WERI-Rb-1 (cell line): ENCODE measurements at places on chromosomes 16 and 17.

- no peak for DNase-seq
Observed at GRCh38 chr16:2782583-2783351, 4.6 kb downstream of the PRSS33 start.

- no peak for DNase-seq
Observed at GRCh38 chr17:11276486-11276885, 35.5 kb downstream of the SHISA6 start.

DNA sequence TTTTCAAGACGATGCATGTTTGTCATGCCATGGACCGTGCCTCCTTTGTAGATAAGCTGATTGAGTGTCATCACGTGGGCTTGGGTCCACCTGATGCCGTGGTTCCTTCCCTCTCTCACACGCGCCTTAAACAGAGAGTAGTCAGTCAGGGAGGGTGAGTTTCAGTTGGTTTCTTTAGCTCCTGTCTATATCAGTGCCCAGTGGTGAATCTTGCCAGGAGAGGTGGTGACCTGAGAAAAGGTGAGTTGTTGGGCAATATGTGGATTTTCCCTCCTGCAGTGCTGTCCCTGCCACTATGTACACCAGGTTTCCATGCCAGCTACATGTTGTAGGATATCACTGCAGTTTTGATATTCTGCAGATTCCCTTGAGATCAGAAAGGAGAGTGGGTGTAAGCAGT is 129.7 kb downstream of the LAT start:
- peak; percentile 38 for DNase-seq

- DNase-seq = no peak
Observed at GRCh38 chr17:8940866-8941471, 24.5 kb downstream of the PIK3R5 start.

GRCh38 chr17:38885728-38886642 is 16.1 kb downstream of the LASP1 start:
- peak; percentile 90 for DNase-seq

DNA sequence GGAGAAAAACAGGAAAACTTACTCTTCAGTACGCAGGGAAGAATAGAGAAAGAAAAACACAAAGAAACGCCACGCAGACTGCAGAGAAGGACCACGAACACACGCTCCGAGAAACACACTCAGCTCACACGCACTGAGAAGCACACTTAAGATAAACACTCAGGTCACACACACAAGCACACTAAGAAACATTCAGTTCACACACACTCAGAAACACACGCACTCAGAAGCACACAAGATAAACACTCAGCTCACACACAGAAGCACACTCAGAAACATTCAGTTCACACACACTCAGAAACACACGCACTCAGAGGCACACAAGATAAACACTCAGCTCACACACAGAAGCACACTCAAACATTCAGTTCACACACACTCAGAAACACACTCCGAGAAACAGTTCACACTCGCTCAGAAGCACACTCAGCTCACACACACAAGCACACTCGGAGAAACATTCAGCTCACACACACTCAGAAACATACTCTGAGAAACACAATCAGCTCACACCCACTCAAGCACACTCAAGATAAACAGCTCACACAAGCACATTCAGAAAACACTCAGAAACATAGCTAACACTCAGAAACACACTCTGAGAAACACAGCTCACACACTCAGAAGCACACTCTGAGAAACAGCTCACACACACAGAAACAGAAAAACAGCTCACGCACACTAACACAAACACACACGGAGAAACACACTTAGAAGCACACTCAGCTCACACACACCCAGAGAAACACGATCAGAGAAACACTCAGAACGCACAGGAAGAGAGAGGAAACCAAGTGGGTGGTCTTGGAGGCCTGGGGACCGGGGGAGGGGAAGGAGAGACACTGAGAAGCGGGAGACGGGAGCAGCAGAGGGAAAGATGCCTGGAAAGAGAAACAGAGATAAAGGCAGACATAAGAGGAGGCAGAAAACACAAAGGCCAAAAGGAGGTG is 908 bp downstream of the TMEM98 start:
- DNase-seq = no peak

DNA sequence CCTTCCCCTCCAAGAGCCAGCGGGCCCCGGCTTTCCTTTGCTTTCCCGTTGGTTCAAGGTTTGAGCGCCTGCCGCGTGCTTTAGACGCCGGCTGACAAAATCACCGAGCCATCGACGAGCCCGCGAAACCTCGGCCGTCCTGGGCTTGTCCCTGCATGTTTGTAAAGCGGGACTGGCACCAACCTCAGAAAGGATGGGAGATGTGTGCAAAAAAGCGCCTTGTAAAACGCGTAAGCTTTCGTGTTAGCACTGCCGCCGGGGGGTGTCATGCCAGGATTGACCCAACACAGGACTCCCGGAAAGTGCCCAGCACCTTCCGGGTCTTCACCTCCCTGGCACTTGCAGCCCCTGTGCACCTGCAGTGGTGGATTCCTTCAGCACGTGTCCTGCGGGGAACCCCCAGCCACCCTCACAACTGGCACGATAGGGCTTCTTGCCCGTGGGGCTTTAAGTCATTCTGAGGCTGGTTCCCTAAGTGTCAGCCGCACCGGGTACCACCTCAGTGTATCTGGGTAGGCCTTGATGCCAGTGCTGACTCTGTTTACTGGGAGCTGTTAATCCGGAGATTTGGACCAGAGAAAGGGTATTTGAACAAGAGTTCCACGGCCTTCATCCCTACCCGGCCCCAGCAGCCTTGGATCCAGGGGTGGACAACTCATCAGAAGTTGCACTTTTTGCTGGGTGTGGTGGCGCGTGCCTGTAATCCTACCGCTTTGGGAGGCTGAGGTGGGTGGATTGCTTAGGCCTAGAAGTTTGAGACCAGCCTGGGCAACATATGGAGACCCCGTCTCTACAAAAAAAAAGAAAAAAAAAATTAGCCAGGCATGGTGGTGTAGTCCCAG is 817 bp downstream of the NDUFAF8 start:
- no peak for DNase-seq

- no peak for DNase-seq
Observed at GRCh38 chr16:16145286-16145685, 78.0 kb downstream of the ABCC6 start.

GRCh38 chr16:83878838-83879237 is 20.1 kb upstream of the MLYCD start:
- no peak for DNase-seq

DNA sequence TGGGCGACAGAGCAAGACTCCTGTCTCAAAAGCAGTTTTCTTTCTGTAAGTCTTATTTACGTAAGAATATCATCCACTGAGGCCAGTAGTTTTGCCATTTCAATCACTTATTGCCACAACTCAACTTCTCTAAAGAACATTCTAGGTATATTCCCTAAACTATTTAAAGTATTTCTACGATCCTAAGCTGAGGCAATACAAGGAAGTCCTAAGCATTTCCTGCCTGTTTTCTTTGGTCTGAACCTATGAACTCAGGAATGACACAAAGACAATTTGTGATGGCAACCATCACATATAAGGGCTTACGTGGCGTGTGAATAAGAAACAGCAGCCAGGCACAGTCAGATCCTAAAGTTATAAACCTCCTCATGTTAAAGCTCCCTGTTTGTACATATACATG is 14.2 kb downstream of the USP36 start:
- no peak for DNase-seq

- DNase-seq = no peak
Observed at GRCh38 chr17:81586096-81586495, 33.9 kb upstream of the FAAP100 start.

GRCh38 chr16:52963855-52964242 is 88.8 kb downstream of the CHD9NB start:
- no peak for DNase-seq

DNA sequence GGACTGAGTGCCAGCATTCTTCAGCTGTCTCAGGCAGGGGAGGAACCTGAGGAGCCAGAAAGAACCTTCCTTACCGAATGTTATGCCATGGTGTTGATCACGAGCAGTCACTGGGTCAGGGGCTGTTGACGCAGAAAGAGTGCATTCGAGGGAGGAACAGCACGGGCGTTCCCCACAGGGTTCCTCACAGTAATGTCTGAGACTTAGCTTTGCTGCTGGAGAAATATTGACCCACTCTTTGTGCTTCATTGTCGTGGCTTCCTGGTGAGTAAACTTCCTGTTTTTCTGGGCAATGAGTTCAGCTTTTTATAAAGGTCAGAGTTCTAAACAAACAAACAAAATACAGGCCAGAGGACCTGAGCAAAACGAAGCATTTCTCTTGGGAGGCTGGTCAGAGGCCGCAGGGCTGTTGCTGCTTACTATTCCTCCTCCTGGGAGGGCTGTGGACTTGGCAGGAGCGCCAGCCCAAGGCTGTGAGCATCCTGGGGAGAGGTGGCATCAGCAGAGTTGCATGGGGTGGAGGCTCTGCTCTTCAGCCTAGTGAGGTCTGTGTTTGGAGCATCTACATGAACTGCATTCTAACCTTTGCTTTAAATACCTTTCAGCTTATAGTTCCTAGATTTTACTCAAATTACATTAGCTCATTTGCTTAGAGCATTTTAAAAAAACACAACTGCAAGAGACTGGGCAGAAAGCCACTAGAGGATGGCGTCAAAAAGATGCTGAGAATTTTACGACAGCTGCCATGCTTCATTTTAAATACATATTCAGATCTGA is 143.1 kb upstream of the CACNG5 start:
- DNase-seq = no peak

DNA sequence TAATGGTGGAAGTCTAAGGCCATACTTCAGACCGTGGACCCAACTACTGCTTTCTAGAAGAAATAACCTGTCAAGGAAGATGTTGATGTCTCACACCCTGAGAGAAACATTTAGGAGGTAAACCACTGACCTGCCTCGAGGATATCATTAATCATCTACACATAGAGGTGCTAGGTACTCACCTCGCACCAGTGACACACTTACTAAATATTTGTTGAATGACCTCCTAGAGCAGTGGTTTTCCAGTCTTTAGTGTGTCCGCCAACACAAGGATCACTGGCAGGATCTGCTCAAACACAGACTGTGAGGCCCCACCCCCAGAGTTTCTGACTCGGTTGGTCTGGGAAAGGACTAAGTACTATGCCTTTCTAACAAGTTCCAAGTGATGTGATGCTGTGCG is 197.4 kb upstream of the CACNG5 start:
- no peak for DNase-seq

DNA sequence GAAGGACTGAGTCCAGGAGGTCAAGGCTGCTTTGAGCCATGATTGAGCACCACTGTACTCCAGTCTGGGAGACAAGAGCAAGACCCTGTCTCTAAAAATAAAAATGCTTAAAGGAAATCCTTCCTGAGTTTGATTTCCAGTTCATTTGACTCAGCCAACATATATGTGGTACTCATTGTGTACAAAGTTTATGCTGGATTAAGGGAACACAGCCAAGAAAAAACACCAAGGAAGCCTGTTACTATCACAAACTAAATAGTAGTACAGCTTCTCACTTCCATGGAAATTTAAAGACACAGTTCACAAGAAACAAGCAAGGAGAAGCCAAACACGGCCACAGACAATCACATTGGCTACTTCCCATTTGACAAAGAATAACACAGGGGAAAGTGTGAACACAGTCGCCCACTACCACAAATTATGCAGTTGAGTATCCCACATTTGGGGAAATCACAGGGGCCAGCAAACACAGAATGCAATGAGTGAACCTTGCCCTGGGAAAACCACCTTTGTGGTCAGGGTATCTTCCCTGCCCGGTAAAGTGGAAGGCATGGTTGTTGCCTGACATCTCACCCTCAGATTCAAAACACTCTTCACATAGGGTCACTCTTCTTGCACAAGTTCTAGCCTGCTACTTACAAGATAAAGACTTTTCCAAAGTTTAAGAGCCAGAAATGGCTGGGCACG is 14.5 kb downstream of the TEX14 start:
- no peak for DNase-seq

DNA sequence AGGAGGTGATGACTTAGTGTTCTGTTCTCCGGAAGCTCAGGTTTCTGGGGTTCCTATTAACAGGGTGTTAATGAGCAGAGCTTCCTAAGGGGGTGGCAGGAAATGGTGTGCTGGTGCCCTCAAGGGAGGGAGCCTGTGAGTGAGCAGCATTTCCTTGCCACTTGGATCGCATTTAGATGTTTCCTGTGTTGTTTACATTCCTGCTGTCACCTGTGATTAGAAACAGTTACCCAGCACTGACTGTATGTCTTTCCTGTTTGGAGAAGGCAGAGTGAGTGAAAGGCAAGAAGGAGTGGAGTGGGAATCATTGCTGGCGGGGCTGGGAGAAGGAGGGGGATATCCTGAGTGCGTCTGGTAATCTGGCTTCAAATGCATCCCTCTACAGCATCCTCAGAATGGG is 214.6 kb downstream of the CCDC182 start:
- no peak for DNase-seq

DNA sequence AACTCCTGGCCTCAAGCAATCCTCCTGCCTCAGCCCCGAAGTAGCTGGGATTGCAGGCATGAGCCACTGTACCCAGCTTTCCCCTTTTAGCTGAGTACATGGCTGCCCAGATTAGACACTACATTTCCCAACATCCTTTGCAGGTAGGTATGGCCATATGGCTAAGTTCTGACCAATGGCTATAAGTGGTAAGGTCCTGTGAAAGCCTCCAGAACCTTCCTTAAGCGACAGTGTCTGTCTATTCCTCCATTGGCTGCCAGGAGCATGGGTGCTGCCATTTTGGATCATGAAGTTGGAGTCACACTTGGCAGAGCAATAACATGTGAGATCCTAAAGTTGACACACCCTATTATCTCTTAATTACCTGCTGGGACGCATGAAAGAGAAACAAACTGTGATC is 24.4 kb upstream of the CRHR1 start:
- DNase-seq = no peak

- no peak for DNase-seq
Observed at GRCh38 chr17:38872027-38872511, 2.2 kb downstream of the LASP1 start.

GRCh38 chr16:62909597-62909996 is 873.4 kb upstream of the CDH8 start:
- no peak for DNase-seq

DNA sequence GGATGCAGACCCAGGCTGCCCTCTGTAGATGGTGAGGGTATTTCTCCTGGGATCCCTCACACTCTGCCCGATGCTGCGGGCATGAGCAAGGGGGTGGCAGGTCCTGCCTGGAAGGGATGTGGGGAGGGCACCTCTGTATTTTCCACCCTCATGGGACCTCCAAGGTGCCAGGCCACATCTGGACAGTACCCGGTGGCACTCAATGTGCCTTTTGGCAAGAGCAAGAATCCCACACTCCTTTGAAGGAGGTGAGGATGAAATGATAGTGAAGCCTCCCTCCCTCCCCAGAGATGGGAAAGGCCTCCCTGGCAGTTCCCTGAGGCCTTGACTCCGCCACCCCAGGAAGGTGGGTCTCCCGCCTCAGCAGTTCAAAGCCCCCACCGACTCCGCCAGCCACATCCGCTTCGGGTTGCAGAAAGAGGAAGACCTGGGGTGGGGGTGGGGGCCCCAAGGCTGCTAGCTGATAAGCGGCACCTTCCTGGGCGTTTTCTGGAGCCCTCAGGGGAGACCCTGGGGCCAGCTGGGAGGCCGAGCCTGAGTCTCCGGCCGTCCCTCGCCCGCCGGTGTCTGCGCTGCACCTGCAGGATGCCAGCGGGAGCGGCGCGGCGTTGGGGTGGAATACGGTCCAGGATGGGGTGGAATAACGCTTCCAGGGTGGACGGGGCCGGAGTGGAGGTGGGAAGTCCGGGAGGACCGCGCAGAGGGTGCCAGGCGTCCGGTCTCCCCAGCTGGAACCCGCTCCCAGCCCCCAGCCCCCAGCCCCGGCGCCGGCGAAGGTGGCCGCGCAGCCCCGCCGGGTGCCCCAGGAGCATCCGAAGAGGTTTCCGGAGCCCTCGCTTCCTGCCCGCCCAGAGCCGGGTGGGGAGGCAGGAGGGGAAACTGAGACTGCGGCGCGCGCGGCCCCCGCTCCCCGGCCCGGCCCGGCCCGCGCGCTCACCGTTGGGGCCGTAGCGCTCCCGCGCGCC is 718 bp downstream of the ATP2A3 start:
- no peak for DNase-seq

- DNase-seq = peak; percentile 36
Observed at GRCh38 chr17:80065478-80066170, 29.2 kb downstream of the CCDC40 start.
